ENCODE measurements at places on chromosomes 6 and 20. TPM values are rescaled to one million over a fixed set of nuclear protein-coding genes. Genes with fewer than 3 reads are reported as not detected.

Gene HDGFL1
- total RNA-seq: not detected

- DNase-seq: no peak
Measured at GRCh38 chr6:110554966-110555460, 78.6 kb upstream of the SLC22A16 start.

DNA sequence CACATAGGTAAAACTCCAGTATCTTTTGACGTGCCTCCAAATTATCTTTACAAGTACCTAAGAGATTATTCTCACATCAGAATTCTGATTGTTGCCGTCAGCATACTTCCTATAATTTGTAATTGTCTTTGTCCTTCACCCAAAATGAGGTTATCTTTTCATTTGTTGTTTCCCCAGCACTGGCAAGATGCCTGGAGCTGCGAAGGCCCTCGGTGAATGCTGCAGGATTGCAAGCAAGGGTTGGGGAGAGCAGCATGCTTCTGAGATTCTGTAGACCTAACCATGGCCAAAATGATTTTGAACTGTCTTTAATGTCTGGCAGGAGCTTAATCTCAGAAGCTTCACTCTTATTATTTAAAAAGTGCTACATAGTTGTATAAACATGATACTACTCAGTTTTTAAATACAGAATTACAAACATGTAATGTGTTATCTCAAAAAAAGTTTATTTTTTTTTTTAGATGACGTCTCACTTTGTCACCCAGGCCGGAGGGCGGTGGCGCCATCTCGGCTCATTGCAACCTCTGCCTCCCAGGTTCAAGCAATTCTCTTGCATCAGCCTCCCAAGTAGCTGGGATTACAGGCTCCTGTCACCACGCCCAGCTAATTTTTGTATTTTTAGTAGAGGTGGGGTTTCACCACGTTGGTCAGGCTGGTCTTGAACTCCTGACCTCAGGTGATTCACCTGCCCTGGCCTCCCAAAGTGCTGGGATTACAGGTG, 88.7 kb downstream of the ELOVL5 start:
- DNase-seq: no peak

Gene CDC5L
- 16.8 TPM for total RNA-seq

Gene TCP11
- total RNA-seq: not detected

Gene ECT2L
- total RNA-seq: not detected

Gene LGSN
- not detected for total RNA-seq

GRCh38 chr6:113625850-113626249, 231.3 kb upstream of the MARCKS start:
- DNase-seq: no peak

- no peak for DNase-seq
Measured at GRCh38 chr20:46240065-46240464, 68.2 kb downstream of the CDH22 start.

DNA sequence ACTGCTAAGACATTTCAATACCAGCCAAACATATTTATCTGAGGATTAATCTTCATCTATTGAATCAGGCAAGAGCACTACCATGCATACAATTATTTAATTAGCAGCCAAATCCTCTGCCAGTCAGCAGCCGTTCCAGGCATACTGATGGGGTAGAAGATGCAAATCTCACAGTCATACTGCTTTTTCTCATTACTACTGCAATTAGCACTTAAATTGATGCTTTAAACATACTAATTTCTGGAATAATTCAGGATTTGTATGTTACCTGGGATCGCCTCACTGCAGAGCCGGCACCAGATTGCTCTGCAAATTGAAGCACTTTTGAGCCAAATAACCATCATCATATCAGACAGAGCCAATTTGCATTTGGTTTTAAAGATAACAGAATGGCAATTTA, 49.9 kb upstream of the SIM1 start:
- DNase-seq: no peak

DNA sequence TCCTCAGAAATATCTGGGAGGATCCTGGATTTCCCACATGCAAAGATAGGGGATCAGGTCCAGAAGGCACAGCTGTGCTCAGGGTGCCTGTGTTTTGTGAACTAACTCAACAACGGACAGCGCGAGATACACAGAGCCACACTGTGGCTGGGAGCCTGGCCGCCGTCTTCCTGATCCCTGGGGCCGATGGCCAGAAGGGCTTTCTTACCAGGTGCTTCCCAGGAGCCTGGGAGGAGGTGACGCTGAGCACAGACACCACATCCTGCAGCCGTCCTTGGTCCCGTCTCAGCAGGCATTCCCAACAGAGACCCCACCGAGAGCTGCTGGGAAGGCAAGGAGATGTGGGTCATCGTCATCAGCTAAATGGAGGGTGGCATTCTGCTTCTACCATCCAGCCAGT, 144.6 kb upstream of the AFDN start:
- no peak for DNase-seq

Gene CPNE5
- total RNA-seq: 2.8 TPM

- no peak for DNase-seq
Measured at GRCh38 chr6:150899231-150899630, 33.7 kb downstream of the MTHFD1L start.

GRCh38 chr6:135226537-135226936, 45.4 kb downstream of the MYB start:
- no peak for DNase-seq

DNA sequence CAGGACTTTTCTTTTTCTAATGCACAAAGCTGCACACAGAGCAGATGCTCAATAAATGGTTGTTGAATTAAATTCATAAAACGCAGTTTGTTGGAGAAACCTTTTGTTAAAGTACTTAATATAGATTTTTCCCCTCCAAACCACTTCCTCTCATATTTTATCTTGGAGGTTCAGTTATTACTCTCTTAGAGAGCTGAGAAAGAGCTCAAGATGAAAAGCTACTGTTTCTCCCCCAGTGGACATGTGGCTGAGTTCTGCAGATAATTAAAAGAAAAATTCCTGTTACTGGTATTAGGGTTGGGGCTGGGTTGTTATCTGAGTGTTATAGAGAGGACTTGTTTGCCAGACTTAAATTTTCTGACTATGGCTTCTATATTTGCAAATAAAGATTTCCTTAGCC, 294.0 kb downstream of the TBC1D7 start:
- DNase-seq: no peak

DNA sequence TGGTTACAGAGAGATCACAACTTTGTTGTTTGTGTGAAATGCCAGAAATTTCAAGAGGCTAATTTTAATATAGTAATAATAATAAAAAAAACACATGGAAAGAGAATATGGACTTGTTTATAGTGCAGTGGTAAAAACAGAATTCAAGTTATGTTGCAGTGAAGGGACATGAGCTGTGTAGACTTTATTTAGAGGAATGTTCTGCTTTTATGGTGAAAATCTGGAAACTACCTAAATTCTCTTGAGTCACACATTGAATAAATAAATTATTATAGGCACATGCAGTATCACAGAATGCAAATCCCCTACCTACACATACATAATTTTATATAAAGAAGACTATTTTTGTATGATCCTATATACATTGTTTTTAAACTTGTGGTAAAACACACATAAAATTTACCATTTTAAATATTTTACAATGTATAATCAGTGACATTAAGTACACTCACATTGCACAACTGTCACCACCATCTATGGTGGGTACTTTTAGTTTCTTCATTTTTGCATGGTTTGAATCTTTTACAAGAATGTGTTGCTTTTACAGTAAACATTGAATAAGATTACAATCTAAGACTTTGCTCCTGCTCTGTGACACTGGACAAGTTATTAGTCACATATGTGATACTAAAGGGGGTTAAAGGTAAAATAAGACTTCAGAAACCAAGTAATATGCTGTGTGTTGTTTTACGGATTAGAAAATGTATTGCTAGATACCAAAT, 107.4 kb downstream of the B3GAT2 start:
- DNase-seq: no peak

DNA sequence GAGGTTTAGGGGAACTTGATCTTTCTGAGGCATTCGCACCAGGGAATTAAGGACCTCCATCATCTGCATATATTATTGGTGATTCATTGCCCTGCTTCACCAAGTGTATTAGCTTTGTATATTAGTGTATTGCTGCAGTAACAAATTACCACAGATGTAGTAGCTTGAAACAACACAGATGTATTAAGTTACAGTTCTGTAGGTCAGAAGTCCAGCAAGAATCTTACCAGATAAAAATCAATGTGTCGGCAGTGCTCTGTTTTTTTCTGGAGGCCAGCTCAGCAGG, 65.8 kb downstream of the HMGN3 start:
- no peak for DNase-seq

Gene MYBL2
- not detected for total RNA-seq

DNA sequence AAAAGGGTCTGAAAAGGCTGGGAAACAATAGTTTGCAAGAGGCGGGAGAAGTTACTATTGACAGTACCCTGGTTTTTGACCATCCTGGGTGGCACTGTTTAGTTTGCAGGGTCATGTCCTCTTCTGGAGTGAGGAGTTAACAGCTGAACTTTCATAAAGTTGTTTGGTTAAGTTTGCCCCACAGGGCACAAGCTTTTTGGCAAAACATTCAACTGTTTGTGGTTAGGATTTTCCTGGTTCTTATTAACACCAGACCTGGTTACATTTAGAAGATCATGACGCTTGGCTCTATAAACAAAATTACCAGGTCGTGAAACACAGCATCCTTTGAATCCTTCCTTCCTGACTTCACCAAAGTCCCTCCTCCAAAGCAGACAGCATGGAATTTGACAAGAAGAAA, 106.1 kb downstream of the RIN2 start:
- no peak for DNase-seq

Gene DLL1
- 23.8 TPM for total RNA-seq

Gene UNC5CL
- 0.48 TPM for total RNA-seq
